Kidney glomerular epithelial cell (primary cell): ENCODE measurements at places on chromosomes 1 and 21.

- no peak for DNase-seq
Measured at GRCh38 chr1:97996880-97997279, 76.0 kb upstream of the DPYD start.

- peak; percentile 62 for DNase-seq
Measured at GRCh38 chr1:32071758-32072621, 749 bp upstream of the TMEM39B start.

DNA sequence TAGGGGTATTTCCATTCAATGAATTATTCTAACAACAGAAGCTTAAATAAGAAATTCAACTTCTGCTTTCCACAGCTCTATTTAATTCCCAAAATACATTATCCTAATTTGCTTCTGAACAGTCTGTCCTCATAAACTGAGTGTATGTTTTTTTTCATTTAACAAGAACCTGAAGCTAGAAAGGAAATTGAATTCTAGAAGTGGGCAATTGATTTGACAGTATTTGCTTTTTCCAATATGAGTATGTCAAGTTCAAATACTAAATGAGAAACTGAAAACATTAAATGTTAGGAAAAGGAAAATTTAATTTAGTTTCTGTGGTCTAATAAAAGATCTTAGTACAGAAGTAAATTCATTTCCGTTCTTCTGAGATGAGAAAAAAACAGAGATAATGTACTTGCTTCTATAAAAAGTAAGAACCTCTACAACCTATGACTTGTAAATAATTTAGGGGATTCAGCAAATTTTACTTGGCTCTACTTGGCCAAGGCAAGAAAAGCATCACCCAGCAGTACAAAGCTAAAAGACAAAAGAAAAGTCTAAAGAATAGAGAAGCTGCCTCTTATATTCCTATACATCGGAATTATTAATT is 31.1 kb downstream of the RAB3GAP2 start:
- DNase-seq: no peak

GRCh38 chr1:45722809-45723208 is 27.6 kb downstream of the IPP start:
- DNase-seq: no peak

DNA sequence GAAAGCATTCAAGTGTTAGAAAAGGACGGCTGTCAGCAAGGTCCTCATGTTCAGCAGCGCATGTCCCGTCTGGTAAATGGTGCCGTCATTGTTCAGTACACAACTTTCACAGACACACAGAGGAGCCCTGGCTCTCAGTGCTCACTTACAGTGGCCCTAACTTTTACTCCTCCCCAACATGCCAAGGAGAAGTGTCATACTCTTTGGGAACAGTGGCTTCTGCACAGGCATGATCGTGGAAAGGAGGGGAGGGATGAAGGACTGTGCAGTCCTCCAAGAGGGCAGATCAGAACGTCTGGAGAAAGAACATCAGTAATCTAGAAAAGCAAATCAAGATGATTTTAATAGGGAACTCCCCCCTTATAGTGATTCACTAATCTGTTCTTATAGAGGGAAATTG is 3.8 kb upstream of the GRHL3 start:
- DNase-seq: no peak

GRCh38 chr1:42000766-42001165 is 82.0 kb upstream of the HIVEP3 start:
- DNase-seq: no peak

DNA sequence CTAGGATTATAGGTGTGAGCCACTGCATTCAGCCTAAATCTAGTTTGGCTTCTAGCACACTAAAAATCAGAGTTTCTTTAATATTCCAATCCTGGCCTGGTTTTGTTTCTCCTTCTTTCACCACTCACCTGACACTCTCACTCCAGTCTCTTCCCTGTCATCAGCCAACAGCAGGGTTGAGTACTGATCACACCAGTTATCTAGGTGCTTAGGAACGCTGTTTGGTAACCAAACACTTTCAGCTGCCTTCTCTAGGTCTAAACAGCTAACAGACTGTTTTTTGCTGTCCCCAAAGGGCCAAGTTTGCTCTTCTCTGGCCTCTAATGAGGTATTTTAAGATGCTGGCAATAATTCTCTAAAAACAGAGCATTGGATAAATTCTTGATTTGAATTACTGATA is 17.7 kb upstream of the FRRS1 start:
- DNase-seq: no peak

GRCh38 chr21:44461005-44461404 is 5.7 kb downstream of the LRRC3 start:
- DNase-seq: no peak

DNA sequence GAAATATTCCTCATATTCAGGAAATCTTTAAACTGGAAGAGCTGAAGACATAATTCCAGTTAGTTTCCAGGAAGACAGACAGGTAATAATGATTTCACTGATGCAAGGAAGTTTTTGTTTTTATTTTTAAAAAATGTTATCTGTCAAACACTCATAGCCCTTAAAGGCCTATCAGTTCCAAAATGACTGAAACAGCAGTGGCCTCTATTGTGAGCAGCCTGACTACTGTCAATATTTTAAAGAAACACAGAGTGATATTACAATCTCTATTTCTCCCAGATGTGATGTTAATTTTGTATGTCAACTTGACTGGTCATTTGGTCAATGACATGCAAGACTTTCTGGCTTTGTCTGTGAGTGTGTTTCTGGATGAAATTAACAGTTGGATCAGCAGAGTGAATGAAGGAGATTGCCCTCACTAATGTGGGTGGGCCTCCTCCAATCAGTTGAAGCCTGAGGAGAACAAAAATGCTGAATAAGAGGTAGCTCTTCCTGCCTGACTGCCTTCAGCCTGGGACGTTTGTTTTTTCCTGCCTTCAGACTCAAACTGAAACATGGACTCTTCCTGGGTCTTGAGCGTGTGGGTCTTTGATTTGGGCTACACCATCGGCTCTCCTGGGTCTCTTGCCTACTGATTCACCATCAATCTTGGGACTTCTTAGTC is 31.3 kb upstream of the SLC30A10 start:
- DNase-seq: no peak

DNA sequence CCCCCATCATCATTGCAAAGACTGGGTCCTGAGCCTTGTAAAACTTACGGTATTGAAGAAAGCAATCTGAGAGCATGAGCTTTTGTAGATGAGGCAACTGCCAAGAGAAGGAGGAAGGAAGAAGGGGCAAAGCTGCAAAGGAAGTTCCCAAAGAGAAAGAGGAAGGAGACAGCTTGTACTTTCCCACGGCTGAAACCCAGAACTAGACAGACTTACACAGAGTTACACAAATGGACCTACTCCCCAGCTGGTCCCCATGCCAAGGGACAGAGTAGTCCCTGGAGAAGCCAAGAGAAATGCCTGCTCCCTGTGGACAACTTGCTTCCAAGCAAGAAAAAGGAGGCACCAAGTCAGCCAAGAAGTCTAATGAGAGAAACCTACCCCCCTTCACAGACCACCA is 22.6 kb downstream of the SLC5A9 start:
- DNase-seq: no peak

DNA sequence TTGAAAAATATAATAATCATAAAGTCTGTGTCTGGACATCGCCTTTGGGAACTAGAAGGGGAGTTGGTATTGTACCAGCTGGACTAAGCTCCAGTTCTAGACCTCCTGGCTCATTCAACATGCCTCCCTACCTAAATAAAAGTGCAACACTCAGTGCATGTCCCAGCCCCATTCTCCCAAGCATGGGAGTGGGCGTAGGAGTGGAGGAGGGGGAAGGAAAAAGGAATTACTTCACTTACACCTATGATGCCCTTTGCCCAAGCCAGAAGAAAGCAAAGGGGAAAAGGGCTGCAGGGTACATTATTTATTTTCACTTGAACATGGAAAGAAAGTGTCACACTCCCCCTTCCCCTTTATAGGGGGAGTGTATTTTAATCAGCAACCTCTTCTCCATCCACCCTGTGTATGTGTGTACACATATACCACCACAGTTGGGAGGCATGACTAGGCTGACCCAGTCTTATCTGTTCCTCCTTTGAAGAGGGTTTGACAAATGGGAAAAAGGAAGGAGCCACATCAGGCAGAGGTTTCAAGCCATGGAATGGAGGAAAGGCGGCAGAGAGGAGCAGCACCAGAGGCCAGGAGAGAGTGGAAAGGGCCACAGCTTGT is 3.2 kb downstream of the NIT1 start:
- no peak for DNase-seq

DNA sequence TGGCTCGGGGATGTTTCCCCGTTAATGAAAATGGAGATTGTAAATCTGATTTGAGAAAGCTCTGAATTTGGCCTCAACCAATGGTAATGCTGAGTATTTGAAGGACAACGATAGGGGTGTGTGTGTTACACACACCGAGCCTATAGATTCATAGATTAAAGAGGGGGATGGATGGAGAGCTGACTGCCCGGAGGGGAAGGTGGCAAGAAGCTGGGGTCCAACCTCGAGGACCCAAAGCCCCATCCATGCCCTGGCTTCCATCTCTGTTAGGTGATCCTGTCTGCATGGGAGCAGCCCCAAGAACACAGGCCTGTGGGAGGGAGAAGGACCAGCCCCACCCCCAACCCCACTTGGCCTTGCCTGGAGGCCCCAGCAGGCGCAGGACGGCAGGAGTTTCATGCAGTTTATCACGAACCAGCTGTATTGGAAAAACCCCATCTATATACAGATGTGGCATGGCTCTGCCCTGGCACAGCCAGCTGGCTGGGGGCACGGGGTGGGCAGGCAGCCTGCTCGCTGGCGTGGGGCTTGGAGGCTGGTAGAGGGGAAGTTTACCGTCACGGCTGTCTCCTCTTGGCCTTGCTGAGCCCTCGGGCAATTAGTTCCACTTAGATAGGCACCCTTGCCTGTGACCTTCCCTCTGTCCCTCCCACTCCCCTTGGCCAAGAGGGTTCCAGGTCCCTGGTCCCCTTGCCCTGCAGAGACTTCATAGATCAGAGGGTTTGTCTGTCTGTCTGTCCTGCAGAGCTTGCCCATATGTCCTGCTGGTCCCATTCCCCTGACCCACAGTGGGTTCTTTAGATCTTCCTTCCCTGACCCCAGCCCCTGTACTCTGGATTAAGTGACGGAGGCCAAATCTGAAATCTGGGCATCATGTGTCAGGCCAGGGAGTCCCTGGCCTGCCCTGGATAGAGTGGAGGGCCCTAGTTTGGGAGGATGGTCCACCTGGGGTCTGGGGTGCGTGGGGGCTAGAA is 3.0 kb downstream of the HSPB7 start:
- DNase-seq: no peak

GRCh38 chr1:241800640-241801039 is 47.4 kb upstream of the EXO1 start:
- DNase-seq: no peak

DNA sequence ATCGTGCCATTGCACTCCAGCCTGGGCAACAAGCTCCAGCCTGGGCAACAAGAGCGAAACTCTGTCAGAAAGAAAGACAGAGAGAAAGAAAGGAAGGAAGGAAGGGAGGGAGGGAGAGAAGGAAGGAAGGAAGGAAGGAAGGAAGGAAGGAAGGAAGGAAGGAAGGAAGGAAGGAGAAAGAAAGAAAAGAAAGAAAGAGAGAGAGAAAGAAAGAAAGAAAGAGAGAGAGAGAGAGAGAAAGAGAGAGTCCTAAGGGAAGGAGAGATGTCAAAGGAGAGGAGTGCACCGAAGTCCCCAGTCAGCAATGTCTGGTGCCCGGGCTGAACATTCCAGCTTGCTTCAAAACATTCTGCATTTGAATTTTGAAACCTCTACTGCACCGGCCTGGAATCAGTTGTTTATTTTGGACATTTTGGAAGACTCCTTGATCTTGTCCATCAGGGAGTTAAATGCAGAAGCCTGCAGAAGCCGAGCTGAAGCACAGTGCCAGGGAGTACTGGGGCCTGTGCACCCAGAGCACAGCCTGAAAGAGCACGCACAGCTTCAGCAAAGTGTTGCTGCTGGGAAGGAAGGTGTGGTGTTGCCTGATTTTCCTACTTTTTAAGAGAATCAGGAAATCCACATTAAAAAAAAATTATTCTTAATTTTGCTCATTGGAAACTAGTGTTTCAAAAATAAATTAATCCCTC is 3.7 kb upstream of the IGSF3 start:
- DNase-seq: no peak

DNA sequence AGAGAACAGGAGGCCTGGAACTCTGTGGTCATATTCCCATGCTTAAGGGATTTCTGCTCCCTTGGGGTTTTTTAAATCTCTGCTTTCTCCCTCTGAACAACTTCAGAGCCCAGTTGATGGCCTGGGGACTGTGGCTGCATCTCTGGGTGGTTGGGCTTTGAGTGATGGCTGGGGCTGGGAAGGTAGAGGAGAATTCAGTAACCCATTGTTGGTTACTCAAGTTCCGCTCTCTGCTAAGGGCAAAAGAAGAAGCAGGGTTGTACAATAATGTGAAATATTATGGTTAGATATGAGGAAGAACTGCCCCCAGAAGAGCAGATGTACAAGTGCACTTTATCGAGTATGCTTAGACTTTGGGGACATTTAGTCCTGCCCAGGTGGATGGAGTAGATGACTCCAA is 72.1 kb upstream of the CNTN2 start:
- DNase-seq: no peak

DNA sequence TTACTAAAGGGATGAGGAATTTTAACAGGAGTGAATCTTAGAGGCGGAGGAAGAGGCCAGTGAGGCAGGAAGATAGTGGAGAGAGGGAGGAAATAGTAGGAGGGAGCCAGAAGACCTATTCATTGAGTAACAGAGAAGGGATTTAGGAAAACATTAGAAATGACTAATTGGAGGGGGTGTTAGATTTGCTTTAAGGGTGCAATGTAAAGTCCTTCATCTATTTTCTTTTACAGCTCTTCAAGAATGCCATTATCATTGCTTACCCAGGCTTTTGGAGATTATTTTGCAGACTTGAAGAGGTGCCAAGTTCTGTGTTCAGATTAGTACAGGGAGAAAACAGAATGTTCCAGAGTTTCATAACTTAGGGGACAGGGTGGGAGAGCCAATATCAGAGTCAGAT is 33.8 kb downstream of the OR10J1 start:
- no peak for DNase-seq

GRCh38 chr1:65176591-65176990 is 28.6 kb downstream of the AK4 start:
- no peak for DNase-seq

- no peak for DNase-seq
Measured at GRCh38 chr1:18398791-18399530, 81.8 kb upstream of the KLHDC7A start.

GRCh38 chr21:35561116-35561515 is 499.2 kb downstream of the SETD4 start:
- no peak for DNase-seq

- no peak for DNase-seq
Measured at GRCh38 chr1:225954753-225955152, 13.7 kb upstream of the LEFTY2 start.

- DNase-seq: no peak
Measured at GRCh38 chr1:241310451-241310850, 46.6 kb downstream of the RGS7 start.

GRCh38 chr1:215682232-215682631 is 115.1 kb downstream of the KCTD3 start:
- DNase-seq: peak; percentile 68

GRCh38 chr1:89911191-89911991 is 83.5 kb upstream of the ZNF326 start:
- no peak for DNase-seq

DNA sequence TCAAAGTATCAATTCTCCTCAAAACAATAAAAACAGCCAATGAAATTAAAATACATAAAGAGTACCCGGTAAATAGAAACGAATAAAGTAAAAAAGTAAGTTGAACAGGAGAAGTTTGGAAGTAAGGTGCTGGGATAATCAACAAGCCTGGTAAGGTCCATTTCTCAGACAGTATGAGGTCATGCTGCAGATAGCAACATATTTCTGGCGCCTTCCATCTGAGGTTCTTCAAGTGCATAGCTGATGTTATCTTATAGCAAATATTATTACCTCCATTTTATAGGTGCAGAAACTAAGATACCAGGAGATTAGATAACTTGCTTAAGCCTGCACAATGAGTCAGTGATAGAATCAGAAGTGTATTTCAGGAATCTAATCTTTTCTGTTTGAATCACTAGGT is 23.7 kb upstream of the CEP350 start:
- DNase-seq: no peak
